Right cardiac atrium (tissue), 5 donors: ENCODE measurements at places on chromosomes 6 and 20. TPM values are rescaled to one million over a fixed set of nuclear protein-coding genes. Genes with fewer than 3 reads are reported as not detected.

HLA-F gene
- total RNA-seq: 50.5 TPM

C6orf58 gene
- total RNA-seq: not detected

BHLHE23 gene
- total RNA-seq: not detected

CLDN20 gene
- not detected for total RNA-seq

PKIG gene
- total RNA-seq: 246 TPM

OLIG3 gene
- total RNA-seq: not detected

DEF6 gene
- 2.9 TPM for total RNA-seq

APMAP gene
- total RNA-seq: 34.7 TPM

MICB gene
- total RNA-seq: 1.6 TPM

FAM83D gene
- total RNA-seq: 0.69 TPM

SLC26A8 gene
- not detected for total RNA-seq

RPS6KA2 gene
- 80.9 TPM for total RNA-seq

TCF15 gene
- 6.4 TPM for total RNA-seq

RIPPLY2 gene
- not detected for total RNA-seq

COL12A1 gene
- 29.6 TPM for total RNA-seq

ARHGAP40 gene
- not detected for total RNA-seq

PRICKLE4 gene
- 3.7 TPM for total RNA-seq

ULBP2 gene
- 1.2 TPM for total RNA-seq

ERVFRD-1 gene
- 0.09 TPM for total RNA-seq

UNC5CL gene
- 0.79 TPM for total RNA-seq

CLPSL2 gene
- not detected for total RNA-seq

TRIM40 gene
- not detected for total RNA-seq
